Endodermal cell (in vitro differentiated cells): ENCODE measurements at places on chromosomes 2 and 18. TPM values are rescaled to one million over a fixed set of nuclear protein-coding genes. Genes with fewer than 3 reads are reported as not detected.

DNA sequence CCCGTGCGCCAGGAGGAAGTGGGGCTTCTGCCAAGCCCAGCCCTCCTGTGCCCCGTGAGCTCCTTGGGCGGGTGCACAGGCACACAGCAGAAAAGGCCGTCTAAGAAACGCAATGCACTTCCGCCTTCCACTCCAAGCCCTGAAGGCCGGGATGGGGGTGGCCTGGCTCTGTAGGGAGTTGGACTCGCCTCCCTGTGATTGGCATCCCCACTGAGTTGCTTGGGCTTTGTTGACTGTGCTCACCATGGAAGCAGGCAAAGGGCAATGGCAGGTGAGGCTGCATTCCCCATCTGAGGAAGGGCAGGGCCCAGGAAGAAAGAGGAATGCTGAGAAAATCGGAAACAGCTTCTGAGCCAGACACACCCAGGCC, 66.8 kb downstream of the CRACDL start:
- peak; percentile 64 for DNase-seq

- DNase-seq = no peak
Observed at GRCh38 chr2:52115750-52116149, 1083.8 kb upstream of the NRXN1 start.

GRCh38 chr2:25822190-25823117, 55.8 kb downstream of the ASXL2 start:
- peak; percentile 90 for DNase-seq

GRCh38 chr2:98592565-98592964, 15.7 kb downstream of the COA5 start:
- DNase-seq = no peak

DNA sequence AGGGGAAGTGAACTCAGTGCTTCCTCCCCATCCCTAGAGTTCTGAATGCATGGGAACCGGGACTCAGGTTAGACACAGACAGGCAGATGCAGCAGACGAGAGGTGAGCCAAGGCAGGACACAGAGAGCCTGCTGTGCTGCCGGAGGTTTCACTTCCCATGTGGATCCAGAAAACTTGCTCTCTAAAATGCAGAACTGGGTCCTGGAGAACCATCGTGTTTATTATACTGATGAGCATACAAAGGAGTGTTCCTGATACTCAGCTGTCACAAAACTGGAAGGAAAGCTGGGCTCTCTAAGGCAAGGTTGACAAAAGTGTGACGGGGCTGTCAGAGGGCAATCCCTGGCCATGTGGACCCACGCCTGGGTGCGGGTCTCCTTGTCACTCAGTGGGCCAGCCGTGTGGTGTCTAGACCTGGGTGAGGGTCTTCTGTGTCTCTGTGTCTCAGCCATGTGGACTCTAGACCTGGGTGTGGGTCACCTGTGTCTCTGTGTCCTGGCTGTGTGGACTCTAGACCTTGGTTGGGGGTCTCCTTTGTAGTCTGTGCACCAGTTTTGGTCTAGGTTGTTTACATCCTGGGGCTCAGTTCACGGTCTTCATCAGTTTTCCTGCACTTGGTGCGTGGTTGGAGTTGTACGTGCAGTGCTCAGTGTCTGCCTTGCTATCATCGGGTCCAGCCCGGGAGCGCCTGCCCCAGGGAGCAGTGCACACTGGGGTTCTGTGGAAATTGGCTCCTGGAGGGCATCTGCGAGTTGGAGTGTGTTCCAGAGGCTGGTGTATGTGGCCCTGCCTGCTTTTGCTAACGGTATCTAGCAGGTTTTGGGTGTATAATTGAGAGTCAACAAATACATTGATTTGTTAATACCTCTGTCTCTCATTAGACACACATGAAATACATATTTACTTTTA, 141.1 kb downstream of the ATP9B start:
- DNase-seq = no peak

DNA sequence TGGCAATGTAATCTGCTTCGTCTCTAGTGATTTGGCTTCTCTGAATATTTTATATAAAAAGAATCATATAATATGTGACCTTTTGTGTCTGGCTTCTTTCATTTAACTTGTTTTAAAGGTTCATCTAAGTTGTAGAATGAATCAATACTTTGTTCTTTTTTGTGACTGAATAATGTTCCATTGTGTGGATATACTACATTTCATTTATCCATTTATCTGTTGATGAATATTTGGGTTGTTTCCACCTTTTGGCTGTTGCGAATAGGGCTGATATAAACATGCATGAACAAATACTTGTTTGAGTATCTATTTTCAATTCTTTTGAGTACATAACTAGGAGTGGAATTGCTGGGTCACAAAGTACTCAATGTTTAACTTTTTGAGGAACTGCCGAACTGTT, 63.8 kb upstream of the TNP1 start:
- no peak for DNase-seq

The THUMPD2 gene
- 9.0 and 11.3 TPM in 2 replicates for total RNA-seq

DNA sequence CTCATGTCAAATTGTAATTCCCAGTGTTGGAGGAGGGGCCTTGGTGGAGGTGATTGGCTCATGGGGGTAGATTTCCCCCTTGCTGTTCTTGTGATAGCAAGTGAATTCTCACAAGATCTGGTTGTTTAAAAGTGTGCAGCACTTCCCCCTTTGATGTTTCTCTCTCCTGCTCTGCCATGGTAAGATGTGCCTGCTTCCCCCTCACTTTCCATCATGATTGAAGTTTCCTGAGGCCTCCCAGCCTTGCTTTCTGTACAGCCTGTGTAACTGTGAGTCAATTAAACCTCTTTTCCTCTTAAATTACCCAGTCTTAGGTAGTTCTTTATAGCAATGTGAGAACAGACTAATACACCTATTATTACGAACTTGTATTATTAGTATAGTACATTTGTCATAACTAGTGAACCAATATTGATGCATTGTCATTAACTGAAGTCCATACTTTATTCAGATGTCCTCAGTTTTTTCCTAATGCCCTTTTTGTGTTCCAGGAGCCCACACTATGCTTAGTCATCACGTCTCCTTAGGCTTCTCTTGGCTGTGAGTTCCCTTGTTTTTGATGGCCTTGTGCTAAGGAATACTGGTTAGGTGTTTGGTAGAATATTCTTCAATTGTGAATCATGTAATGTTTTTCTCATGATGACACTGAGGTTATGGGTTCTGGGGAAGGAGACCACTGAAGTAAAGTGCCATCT, 4.5 kb upstream of the MAP3K2 start:
- no peak for DNase-seq

The IGFBP2 gene
- total RNA-seq = 80.4 and 80.8 TPM in 2 replicates

DNA sequence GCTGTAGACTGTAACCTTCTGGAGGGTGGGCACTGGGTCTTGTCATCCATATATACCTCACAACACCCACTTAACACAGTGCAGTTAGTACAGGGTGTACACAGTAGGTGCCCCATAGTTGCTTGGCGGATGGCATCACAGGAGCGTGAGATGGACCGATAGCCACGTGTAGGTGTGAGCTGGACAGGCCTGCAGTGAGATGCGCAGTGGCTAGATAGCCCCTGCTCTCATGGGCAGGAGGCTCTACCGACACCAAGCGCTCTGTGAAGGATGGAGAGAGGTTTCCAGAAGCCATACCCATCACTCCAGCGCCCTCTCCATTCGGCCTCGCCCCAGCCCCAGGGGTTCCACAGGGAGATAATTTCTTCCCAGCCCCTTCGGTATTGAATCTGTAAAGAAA, 49.5 kb downstream of the CAPN13 start:
- DNase-seq = no peak

The PRSS56 gene
- total RNA-seq = not detected in 2 replicates

The ZSCAN30 gene
- 29.6 to 35.6 TPM (median 32.8 TPM) in 3 replicates for total RNA-seq

DNA sequence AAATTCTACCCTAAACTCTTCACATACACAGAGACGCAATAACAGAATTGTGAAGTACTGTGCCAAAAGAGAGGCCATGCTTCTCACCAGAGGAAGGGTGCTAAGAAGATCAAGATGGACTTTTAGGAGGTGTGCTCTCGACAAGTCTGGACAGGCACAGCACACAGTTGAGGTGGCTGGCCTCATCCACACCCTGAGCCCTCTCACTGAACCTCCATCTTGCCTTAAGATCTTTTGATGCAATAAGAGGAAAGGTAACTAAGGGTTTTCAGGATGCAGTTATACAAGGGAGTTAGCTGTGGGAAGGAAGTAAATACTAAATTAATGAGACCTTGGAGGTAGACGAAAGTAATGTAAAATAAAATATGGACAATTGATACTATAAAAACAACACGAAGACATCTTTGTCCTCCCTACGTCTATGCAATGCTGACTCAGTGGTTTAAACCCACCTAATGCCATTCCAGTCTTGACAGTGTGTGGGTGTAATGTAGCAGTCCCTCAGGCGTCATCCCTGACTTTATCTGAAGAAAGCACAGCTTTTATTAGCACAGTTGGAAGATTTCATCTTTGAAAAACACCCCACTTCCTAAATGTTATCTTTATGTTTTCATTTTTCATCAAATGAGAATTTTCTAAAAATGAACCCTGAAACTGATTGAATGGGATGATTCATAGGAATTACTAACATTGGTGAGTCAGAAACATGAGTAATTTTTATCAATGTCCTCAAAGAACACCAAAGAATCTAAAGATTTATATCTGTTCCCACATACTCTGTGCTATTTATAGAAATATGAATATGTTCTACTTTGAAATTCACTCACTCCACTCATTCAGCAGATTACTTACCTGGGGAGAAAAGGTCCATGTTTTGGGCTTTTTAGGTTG, 34.0 kb upstream of the MALL start:
- no peak for DNase-seq

GRCh38 chr2:23199115-23199918, 185.7 kb upstream of the KLHL29 start:
- peak; percentile 68 for DNase-seq

GRCh38 chr18:62289047-62289446, 36.1 kb upstream of the TNFRSF11A start:
- DNase-seq = no peak
